Transverse colon (tissue), 4 donors: ENCODE measurements at places on chromosomes 5 and 9. TPM values are rescaled to one million over a fixed set of nuclear protein-coding genes. Genes with fewer than 3 reads are reported as not detected.

CARTPT gene
- not detected for total RNA-seq

GAS1 gene
- 36.2 TPM for total RNA-seq

ABLIM3 gene
- 4.6 TPM for total RNA-seq

DNA sequence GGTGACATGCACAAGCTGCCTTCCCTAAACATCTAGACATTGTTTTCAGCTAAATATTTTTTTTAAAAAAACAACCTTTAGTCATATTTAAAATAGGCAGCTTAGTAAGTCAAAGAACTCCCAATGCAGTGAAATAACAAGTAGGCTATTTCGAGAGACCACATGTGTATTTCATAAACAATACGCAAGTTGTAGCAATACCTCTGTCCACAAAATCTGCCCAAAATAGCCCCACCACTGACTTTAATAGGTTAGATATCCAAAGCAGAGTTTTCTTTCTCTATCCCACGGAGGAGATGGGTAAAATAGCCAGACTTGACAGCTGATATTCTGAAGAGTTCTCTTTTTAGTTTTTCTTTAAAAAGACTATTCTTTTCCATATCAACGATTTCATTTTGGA is 1.2 kb downstream of the SLC24A2 start:
- peaks cover 26% of the 10 kb centered on the region for H3K27me3 ChIP-seq
- DNase-seq = no peak
- no peak overlapping the region for H3K27ac ChIP-seq
- H3K36me3 ChIP-seq = no peaks in the 10 kb centered on the region

- H3K27me3 ChIP-seq = no peaks in the 10 kb centered on the region
- no peak overlapping the region for H3K27ac ChIP-seq
- no peak overlapping the region for H3K4me3 ChIP-seq
- no peak for DNase-seq
These were observed 367.5 kb downstream of the DEPDC1B start for GRCh38 chr5:60332244-60333004.

ROR2 gene
- total RNA-seq = 10.0 TPM

GFI1B gene
- total RNA-seq = 1.7 TPM

FOXD4L6 gene
- total RNA-seq = not detected

DNA sequence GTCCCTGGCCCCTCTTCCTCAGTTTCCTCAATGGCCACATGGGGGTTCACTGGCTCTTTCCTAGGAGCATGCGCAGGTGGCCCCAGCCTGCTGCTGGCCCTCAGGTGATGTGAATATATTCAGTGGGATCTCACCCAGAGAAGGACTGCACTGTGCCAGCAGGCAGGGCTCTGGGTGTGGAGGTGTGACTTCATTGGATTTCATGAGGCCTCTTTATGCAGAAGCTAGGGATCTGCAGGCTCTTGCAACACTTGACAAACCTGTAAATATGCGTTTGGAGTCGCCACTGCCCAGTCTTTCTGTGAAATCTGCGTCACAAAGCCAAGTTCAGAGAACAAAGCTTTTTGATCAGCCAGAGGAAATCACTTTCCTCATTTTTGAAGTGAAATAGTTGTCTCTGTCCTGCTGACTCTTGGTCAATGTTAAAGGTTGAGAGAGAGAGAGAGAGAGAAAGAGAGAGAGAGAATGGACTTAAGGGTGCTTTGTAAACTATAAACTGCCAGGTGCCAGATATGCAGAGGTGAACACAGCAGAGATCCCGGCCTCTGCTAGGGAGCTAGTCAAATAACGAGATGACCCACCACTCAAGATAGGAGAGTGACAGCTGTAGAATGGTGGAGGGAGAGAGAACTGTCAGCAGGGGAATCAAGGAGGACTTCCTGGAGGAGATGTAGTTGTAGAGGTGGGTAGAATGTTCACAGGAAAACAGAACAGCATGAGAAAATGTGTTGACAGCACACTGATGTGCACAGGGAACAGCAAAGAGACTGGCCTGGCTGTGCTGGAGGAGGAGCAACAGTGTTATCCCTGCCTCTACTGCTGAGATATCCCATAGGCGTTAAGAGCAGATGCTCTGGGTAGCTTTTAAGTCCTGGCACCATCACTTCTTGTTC is 167.0 kb upstream of the ZNF618 start:
- H3K4me3 ChIP-seq = no peak overlapping the region
- DNase-seq = no peak
- no peaks in the 10 kb centered on the region for H3K27me3 ChIP-seq
- H3K27ac ChIP-seq = no peak overlapping the region
- H3K36me3 ChIP-seq = no peaks in the 10 kb centered on the region

ITGA1 gene
- total RNA-seq = 83.2 TPM

GRCh38 chr5:88727705-88728313 is 155.2 kb downstream of the MEF2C start:
- no peak overlapping the region for H3K4me3 ChIP-seq
- no peaks in the 10 kb centered on the region for H3K36me3 ChIP-seq
- DNase-seq = no peak
- H3K4me1 ChIP-seq = no peaks in the 10 kb centered on the region
- H3K27ac ChIP-seq = no peak overlapping the region

GRCh38 chr9:38092200-38092524 is 23.1 kb upstream of the SHB start:
- no peaks in the 10 kb centered on the region for H3K36me3 ChIP-seq
- H3K4me1 ChIP-seq = no peaks in the 10 kb centered on the region
- no peaks in the 10 kb centered on the region for H3K27me3 ChIP-seq
- H3K27ac ChIP-seq = no peak overlapping the region
- H3K4me3 ChIP-seq = no peak overlapping the region

GPR150 gene
- total RNA-seq = 0.60 TPM

DNA sequence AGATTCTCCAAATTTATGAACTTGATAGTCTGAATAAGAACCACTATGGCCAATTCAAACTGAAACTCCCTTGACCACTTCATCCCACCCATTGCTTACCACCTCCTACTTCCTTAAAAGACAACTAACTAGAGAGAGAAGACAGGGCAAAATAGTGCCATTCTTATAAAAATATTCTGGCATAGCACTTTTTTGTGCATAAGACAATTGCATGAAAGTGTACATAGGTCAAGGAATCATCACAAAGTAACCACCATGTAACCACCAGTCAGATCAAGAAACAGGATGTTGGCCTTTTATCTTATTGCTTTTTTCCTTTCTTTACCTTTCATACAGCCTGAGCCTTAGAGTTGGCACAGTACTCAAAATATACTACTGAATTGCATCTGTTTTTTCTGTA is 8.1 kb upstream of the ARSB start:
- no peaks in the 10 kb centered on the region for H3K36me3 ChIP-seq
- H3K4me1 ChIP-seq = no peaks in the 10 kb centered on the region
- DNase-seq = no peak
- no peak overlapping the region for H3K27ac ChIP-seq
- H3K27me3 ChIP-seq = no peaks in the 10 kb centered on the region

GRCh38 chr9:114853071-114853855 is 47.4 kb upstream of the TNFSF15 start:
- H3K4me3 ChIP-seq = no peak overlapping the region
- DNase-seq = no peak
- no peaks in the 10 kb centered on the region for H3K27me3 ChIP-seq

GRCh38 chr9:70802206-70802605 is 319.2 kb downstream of the TRPM3 start:
- no peak for DNase-seq
- H3K36me3 ChIP-seq = no peaks in the 10 kb centered on the region
- no peaks in the 10 kb centered on the region for H3K27me3 ChIP-seq
- H3K27ac ChIP-seq = no peak overlapping the region
- H3K4me1 ChIP-seq = no peaks in the 10 kb centered on the region
